Subcutaneous adipose tissue (tissue), 4 donors: ENCODE measurements at places on chromosomes 1 and 21. TPM values are rescaled to one million over a fixed set of nuclear protein-coding genes. Genes with fewer than 3 reads are reported as not detected.

Gene RUNX3
- 1.5 TPM for total RNA-seq

Gene ATP1A2
- 150 TPM for total RNA-seq

Gene LDLRAD2
- total RNA-seq = not detected

Gene PLA2G2A
- total RNA-seq = 1,021 TPM

Gene PRKCZ
- total RNA-seq = 1.1 TPM

Gene BEND5
- 4.8 TPM for total RNA-seq

Gene UCK2
- 9.0 TPM for total RNA-seq

Gene UQCRHL
- 1.5 TPM for total RNA-seq

Gene ACTN2
- total RNA-seq = 0.22 TPM

Gene REN
- not detected for total RNA-seq

Gene RPL22
- total RNA-seq = 149 TPM

Gene GJC2
- total RNA-seq = 1.3 TPM

Gene EVA1C
- 56.1 TPM for total RNA-seq

Gene OR2L5
- not detected for total RNA-seq

Gene TCP10L
- total RNA-seq = not detected

Gene FAM72D
- not detected for total RNA-seq

Gene PIP5K1A
- total RNA-seq = 29.7 TPM

Gene PLCH2
- not detected for total RNA-seq

Gene PLPPR4
- 0.75 TPM for total RNA-seq

Gene NTRK1
- not detected for total RNA-seq

Gene ICOSLG
- 1.4 TPM for total RNA-seq

Gene PCP4
- not detected for total RNA-seq

Gene TMPRSS2
- total RNA-seq = not detected

Gene CD1D
- total RNA-seq = 2.4 TPM

Gene PRMT6
- 5.7 TPM for total RNA-seq

Gene ZRANB2
- 69.8 TPM for total RNA-seq

Gene FAM3B
- total RNA-seq = not detected

Gene CD34
- total RNA-seq = 85.9 TPM

Gene CRYBG2
- not detected for total RNA-seq

Gene KAZN
- total RNA-seq = 12.1 TPM

Gene FCRLA
- total RNA-seq = not detected

Gene OR2L8
- not detected for total RNA-seq

Gene LAD1
- total RNA-seq = 0.75 TPM

Gene NCAM2
- total RNA-seq = 3.4 TPM

Gene CYP4X1
- total RNA-seq = 37.7 TPM

Gene AADACL4
- total RNA-seq = not detected

Gene FAM167B
- 0.85 TPM for total RNA-seq
